ENCODE measurements at places on chromosomes 7 and 10.

- DNase-seq, result no peak
These were observed 289.5 kb upstream of the MKLN1 start for GRCh38 chr7:131038153-131038552.

DNA sequence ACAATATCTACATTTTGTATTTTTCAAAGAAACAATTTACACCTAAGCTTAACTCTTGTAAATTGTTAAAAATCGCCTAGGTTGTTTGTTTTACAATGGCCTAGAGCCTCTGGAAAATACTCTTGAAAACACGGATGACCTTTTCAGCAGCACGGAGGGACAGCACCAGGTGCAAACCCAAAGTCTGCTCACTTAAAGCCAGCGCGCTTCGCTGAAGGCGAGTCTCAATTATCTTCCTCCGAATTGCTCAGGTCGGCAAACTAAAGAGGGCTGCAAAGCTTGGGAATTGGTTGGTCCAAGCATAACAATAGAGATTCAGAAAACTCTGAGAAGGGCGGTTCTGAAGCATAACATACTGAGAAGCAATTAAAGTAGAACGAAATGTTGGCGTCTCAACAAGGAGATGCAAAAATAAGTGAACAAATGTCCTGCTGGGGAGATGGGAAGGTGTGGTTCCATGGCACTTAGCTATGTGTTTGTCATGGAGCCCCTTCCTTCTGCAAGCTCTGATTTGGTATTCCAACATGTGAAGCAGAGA, 139.9 kb upstream of the PITRM1 start:
- DNase-seq, result no peak

- no peak for DNase-seq
These were observed 5.4 kb downstream of the COBL start for GRCh38 chr7:51311166-51311565.

DNA sequence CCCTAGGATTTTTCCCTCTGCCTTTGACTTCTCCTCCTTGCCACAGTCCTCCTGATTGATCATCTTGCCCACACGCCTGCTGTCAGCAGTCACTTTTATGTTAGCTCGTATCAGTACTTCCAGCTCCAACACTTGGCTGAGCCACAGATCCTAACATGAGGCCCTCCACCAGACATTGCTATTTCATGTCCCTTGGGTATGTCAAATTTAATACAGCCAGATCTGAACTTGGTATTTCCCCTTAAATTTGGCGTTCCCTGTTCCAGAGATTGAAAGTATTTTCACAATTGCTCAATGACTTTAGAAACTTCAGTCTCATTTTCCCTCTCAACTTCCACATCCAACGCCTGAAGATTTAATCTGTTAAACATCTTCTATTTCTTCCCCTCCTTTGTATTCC, 140.4 kb downstream of the RNLS start:
- DNase-seq, result no peak

DNA sequence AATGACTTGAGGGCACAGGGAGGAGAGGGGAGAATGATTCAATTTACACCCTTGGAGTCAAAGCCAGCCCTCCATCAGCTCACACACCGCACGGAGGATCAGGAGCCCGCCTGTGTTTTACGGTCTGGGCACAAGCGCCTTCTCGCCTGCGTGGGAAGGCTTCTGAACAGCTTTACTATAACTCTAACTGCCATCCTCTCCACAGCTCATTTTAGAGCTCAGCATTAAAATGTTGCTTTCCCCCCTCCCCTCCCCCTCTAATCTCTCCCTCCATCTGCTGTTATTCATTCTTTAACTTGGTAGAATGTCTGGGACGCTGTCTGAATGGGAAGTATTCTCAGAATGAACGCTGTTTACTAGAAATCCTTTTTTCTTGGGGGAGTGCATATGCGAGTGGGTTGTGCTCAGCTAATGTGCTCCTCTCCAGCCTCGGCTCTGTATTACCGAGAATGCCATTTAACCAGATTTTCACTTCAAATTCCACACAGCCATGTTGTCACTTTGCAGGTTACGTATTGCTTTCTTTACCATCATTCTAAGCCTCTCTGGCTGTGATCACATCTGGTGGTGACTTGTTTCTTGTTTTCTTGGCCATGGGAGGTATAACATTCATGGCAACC, 140.1 kb downstream of the GFRA1 start:
- DNase-seq, result no peak

- no peak for DNase-seq
These were observed 158.0 kb upstream of the MGMT start for GRCh38 chr10:129308953-129309564.

- DNase-seq, result no peak
These were observed 16.4 kb downstream of the ITPRIP start for GRCh38 chr10:104321725-104322415.

GRCh38 chr10:110687400-110687799, 43.3 kb downstream of the RBM20 start:
- no peak for DNase-seq

DNA sequence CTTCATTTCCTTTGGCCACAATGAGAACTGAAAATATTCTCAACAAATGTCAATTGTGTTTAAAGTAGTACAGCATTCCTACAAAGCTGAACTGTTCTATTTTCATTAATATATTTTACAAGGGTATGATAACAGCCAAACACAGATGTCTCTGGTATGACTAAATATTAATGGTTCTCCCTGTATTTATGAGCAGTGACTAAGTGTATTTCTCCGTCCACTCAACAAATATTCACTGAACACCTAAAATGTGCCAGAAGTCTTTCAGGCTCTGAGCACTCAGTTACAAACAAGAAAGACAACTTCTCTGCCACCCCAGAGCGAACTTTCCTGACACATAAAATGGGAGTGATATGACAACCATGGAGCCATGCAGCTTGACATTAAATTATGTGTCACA, 135.6 kb downstream of the VPS41 start:
- no peak for DNase-seq

DNA sequence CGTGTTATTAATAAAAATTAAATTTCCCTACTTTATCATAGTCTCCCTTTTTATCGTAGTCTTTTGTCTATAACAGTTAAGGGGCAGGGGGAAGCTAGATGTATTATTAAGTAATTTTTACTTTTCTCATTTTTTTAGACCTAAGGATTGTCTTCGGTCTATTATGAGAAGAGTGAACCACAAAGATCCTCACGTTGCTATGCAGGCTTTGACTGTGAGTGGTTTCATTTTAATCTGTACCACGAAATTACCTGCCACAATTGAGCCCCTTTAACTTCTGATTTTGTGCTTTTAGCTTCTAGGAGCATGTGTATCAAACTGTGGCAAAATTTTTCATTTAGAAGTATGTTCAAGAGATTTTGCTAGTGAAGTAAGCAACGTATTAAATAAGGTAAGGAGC, 40.6 kb downstream of the STAM start:
- DNase-seq, result no peak

DNA sequence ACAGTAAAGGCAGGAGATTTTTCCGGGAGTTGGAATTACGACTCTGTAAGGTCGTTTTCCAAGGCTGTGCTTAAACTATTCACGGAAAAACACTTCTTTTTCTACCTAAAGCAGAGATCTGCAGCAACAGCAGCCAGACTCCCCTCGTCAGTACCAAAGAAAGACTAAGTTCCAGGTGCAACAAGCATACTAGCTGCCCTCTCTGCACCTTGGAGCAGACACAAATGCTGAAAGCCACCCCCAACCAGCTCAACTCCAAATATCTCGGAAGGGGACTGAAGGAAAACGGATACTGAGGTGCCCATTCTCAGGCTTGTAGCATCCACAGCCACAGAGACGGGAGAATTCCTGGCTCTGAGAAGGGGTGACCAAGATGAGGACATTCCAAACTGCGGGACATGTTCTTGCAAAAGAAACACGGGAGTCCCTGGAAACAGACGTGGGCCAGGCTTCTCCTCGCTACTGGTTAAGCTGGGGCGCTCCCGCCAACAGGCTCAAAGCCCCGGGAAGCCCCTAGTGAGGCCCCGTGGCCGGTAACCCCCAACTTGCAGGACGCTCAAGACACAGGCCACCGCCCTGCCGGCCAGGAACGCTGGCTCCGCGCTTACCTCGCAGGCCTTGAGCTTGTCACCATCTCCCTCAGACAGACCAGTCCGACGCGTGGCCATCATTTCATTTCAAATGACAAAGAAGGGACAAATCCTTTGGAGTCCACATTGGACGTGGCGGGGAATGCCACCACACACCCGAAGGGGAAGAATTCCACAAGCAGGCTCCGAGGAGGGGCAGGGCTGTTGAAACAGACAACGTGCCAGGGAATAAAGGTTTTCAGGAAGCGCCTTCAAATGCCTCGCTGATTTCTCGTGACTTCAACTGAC, 2.2 kb downstream of the ARHGAP21 start:
- no peak for DNase-seq

- DNase-seq, result no peak
These were observed 98.9 kb downstream of the KMT2C start for GRCh38 chr7:152336754-152337368.

- no peak for DNase-seq
These were observed 142.8 kb downstream of the BTAF1 start for GRCh38 chr10:92066386-92066785.

GRCh38 chr10:61878740-61879068, 22.8 kb upstream of the ARID5B start:
- DNase-seq, result no peak

DNA sequence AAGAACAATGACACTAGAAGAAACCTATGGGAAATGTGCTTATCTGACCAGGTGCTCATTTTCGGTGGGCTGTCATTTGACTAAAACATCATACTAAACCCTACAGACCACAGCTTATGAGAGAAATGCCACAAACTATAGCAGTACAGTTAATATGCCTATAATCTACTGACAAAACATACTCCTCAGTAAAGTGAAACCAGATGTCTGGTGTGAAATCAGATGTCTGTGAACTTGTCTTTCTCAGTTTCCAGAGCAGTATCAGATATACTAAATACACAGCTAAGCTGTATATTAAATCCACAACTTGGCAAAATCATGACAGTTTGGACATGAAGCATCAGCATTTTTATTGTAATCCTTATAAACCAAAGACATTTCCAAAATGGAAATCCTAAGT, 3.3 kb downstream of the IMMP2L start:
- DNase-seq, result no peak

DNA sequence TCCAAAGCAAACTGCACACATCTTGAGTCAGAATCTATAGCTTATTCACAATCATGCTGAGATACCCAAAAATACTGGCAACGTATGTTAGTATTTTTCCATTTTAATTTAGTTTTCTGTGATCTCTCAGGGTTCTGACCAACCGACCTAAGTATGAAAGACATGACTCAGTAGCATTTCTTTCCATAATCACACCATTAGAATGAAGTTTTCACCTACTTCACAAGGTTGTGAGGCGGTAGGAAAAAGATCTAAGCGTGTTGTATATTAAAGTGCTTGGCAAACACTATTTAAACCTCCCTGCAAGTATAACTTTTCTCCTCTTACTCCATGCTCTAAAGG, 49.1 kb downstream of the PLCE1 start:
- DNase-seq, result no peak

DNA sequence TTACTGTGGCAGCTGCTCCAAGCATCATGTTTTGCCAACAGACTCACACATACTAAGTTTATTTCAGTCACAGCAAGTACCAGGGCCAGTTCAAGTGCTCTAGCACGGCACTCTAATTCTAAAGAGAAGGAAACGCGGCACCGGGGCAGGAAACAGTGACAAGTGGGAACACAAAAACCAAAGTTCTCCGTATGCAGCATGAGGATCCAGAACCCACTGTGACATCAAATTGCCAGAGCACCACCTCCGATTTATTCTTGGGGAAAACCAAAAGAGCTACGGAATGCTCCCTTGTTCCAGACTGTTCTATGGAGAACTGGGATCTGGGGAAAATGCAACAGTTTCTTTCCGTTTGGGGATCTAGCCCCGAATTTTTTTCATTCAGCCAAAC, 448 bp upstream of the PTER start:
- peak; percentile 14 for DNase-seq

- no peak for DNase-seq
These were observed 239.0 kb upstream of the ANKRD30A start for GRCh38 chr10:36886303-36886891.

- DNase-seq, result no peak
These were observed 125.6 kb upstream of the C7orf33 start for GRCh38 chr7:148464947-148465346.

DNA sequence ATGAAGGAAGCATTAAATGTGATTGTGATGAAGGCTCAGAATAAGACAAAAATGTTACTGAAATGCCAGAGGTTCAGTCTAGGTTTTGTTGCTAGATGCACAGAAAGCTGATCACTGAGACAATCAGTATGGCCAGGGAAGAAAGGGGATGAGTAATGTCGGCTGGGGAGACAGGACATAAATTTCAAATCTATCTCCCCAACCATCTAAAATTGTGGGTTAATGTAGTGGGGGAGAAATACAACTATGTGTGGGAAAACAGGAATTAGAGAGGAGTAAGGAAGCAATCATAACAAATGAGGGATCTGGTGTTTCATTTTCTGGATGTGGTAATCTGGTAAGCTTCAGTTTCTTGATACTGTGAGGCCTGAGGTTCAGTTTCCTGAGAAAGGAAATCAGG, 1111.0 kb downstream of the XPNPEP1 start:
- DNase-seq, result no peak

DNA sequence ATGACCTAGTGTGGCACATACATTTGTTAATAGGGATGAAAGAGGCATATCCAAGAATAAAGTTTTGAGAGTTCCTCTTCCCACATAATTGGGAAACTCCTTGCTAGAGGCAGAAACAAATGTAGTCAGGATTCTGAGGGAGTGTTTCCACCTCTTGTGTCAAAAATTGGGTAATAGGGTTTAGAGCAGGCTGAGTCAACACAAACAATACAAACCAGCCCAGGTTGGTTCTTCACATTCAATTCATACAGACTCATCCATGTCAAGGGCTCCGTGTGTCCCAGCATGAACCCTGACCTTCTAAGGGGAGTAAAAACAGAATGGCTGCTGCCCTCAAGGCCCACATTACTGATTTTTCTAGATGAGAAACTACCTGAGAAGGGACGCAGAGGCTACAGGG, 75.3 kb downstream of the GLI3 start:
- DNase-seq, result no peak

DNA sequence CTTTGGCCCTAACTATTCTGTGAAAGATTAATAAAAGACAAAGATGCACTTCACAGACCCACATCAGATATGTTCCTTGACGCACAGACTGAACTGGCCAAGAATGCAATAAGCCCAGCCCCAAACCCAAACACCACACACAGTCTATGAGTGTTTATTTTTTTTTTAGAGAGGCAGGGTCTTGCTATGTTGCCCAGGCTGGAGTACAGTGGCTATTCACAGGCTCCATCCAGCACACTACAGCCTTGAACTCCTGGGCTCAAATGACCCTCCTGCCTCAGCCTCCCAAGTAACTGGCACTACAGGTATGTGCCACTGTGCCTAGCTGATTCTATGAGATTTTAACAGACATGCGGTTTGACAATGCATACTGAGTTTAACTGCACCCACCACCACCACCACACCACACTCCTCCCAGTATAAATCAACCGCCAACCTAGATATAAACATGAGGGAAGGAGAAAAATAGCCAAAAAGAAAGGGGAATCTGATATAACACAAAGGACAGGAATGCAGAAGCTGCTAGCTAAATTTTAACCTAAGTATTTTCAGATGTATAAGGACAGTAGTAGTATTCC, 35.1 kb upstream of the SLC26A3 start:
- DNase-seq, result no peak

- no peak for DNase-seq
These were observed 31.9 kb downstream of the ADAMTS14 start for GRCh38 chr10:70704211-70704610.

- no peak for DNase-seq
These were observed 185.6 kb upstream of the PRSS58 start for GRCh38 chr7:142443216-142444010.

All from activated naive CD4-positive, alpha-beta T cell (primary cell).